Activated CD8-positive, alpha-beta memory T cell treated with anti-CD3 and anti-CD28 coated beads for 36 hours (primary cell): ENCODE measurements at places on chromosomes 13 and 19. TPM values are rescaled to one million over a fixed set of nuclear protein-coding genes. Genes with fewer than 3 reads are reported as not detected.

The WASF3 gene
- total RNA-seq: 0.08 TPM

The SMIM17 gene
- total RNA-seq: not detected

The HSH2D gene
- total RNA-seq: 11.8 TPM

The TBC1D17 gene
- 27.4 TPM for total RNA-seq

The IGSF23 gene
- total RNA-seq: not detected

The F2RL3 gene
- not detected for total RNA-seq

The TGDS gene
- total RNA-seq: 23.2 TPM

The ONECUT3 gene
- not detected for total RNA-seq

The SYCN gene
- not detected for total RNA-seq

The CATSPERD gene
- not detected for total RNA-seq

The PSG7 gene
- not detected for total RNA-seq

The KLF1 gene
- total RNA-seq: 0.84 TPM

The GNG7 gene
- total RNA-seq: 0.29 TPM

The S1PR5 gene
- total RNA-seq: 1.1 TPM

The SCEL gene
- not detected for total RNA-seq

The NCR1 gene
- total RNA-seq: 0.44 TPM

The RASGRP4 gene
- 1.3 TPM for total RNA-seq

The SBK2 gene
- total RNA-seq: not detected

The SCGB2B2 gene
- total RNA-seq: not detected

The HIPK4 gene
- not detected for total RNA-seq

The KIR2DL4 gene
- total RNA-seq: 0.13 TPM

The ZNF616 gene
- total RNA-seq: 10.2 TPM

The STOML3 gene
- not detected for total RNA-seq

The TNPO2 gene
- total RNA-seq: 148 TPM

The ZSCAN4 gene
- total RNA-seq: not detected

The TLE2 gene
- 3.1 TPM for total RNA-seq

The SERTM1 gene
- not detected for total RNA-seq

The ZNF728 gene
- total RNA-seq: not detected

The ZNF790 gene
- total RNA-seq: 7.7 TPM

The TTC9B gene
- total RNA-seq: not detected

The MAP4K1 gene
- total RNA-seq: 165 TPM

The ATP4B gene
- not detected for total RNA-seq

The DMKN gene
- total RNA-seq: 0.65 TPM

The RDH8 gene
- total RNA-seq: not detected

The CYSLTR2 gene
- 1.1 TPM for total RNA-seq

The ADGRE1 gene
- 0.44 TPM for total RNA-seq

The WDR87 gene
- not detected for total RNA-seq

The FPR1 gene
- not detected for total RNA-seq

The PLVAP gene
- total RNA-seq: not detected

The PGLYRP1 gene
- not detected for total RNA-seq

The PPFIA3 gene
- 3.9 TPM for total RNA-seq

The KLK14 gene
- 0.57 TPM for total RNA-seq

The SLAIN1 gene
- 28.7 TPM for total RNA-seq

The TNFAIP8L1 gene
- 10.0 TPM for total RNA-seq

The PRR22 gene
- 8.5 TPM for total RNA-seq

The COL5A3 gene
- 0.50 TPM for total RNA-seq

The ZNF583 gene
- 3.7 TPM for total RNA-seq

The SLC25A41 gene
- total RNA-seq: 0.48 TPM

The CLEC17A gene
- total RNA-seq: 1.3 TPM

The NBEA gene
- 0.23 TPM for total RNA-seq

The ZNF729 gene
- not detected for total RNA-seq

The PALM3 gene
- not detected for total RNA-seq
